NCI-H187 (cell line): ENCODE measurements at places on chromosomes 6 and 20.

- no peak for DNase-seq
These were observed 288.5 kb upstream of the STXBP5 start for GRCh38 chr6:146915671-146916127.

GRCh38 chr20:50953821-50954220 is 4.5 kb downstream of the DPM1 start:
- DNase-seq: no peak

DNA sequence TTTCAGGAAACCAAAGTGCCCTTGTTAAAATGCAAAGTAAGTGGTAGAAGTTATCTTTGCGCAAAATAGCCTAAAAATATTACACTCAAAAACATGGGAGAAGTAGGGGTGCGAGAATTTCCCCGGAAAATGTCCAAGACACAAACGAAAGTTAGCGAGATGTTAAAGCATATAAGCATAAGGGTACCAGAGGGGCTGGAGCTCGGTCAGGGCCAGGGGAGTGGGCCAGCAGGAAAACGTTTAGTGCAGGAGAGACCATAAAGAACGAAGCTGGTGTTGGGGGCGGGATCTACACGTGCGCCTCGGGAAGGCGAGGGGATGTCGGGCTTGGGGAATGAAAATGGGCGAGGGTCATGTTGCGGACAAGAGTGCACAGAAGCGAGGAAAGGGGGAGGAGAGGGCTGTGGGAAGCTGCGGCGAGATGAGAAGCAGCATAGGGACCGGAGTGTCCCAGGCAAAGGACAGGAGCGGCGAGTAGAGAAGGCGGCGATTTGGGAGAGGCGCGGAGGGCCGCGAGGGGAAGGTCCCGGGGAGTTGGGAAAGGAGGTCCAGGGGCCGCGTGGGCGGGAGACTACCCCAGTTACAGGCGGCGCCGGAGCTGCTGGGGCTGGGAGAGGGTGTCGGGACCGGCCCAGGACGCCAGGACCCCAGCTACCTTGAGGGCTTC is 600 bp downstream of the XPO5 start:
- no peak for DNase-seq

- peak; percentile 60 for DNase-seq
These were observed 20.8 kb upstream of the HCK start for GRCh38 chr20:32031007-32031958.

DNA sequence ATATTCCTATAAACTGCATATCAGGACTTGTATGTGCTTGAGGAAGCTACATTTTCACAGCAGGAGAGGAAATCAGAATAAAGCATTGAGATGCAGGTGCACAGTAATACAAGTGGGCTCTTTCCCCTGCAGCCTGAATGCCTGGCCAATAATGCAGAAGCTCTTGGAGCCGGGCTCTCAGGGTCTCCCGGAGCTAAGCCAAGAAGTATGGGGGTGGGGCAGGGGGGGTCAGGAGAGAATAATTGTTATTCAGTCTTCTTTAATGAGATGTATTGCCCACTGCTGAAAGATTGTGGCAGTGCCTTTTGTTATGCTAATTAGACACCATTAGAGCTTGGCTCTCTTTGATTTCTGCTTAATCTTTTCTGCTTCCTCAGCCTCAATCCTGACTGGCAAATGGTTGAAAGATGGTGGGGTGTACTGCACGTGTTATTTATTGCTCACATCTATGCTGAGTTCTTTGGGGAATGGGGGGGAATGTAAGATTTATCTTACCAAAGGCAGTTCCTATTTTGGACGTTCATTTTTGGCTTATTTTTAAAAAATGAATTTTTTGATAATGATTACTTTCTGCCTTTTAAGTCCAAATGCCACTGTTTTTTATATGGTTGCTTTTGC is 407.6 kb upstream of the SOX4 start:
- DNase-seq: peak; percentile 84

DNA sequence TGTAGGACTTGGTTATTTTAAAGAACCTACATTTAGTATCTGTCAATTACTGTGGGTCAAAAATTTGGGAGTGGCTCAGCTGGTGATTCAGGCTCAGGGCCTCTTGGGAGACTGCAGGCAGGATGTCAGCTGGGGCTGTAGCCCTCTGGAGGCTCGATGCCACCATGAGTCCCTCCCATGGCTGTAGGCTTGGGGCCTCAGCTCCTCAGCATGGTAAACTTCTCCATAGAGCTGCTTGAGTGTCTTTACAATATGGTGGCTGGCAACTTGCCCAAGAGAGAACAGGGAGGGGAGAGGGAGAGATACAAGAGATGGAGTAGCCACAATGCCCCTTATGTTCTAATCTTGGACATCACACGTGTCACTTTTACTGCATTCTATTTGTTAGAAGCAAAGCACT is 470.4 kb downstream of the CDH26 start:
- DNase-seq: no peak

GRCh38 chr20:10935658-10936402 is 262.0 kb upstream of the JAG1 start:
- DNase-seq: no peak

DNA sequence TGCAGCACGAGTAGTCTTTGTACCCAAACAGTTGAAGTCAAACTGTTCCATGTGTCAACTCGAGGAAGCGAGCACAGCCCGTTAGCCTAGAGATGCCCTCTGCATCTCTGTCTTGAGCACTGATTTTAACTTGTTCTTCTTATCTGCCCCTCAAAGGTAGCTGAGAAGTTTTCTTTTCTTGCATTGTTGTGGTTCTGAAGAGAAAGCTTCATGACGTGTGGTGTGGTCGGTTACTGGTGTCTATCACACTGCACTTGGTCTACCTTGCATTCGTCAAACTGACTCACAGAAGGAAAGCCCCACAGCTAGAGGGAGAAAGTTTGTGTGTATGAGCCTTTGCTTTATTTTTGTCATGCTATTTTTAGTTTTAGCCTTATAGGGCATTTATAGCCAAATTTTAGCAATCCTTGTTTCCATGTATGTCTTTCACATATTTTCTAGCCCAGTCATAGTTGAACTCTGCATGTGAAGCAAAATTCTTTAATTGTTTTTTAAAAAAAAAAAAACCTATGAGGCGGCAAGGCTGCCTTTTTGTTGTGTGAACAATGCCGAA is 115.1 kb downstream of the JAG1 start:
- no peak for DNase-seq
